Spinal cord (tissue), 10 donors: ENCODE measurements at places on chromosomes 7 and 10.

DNA sequence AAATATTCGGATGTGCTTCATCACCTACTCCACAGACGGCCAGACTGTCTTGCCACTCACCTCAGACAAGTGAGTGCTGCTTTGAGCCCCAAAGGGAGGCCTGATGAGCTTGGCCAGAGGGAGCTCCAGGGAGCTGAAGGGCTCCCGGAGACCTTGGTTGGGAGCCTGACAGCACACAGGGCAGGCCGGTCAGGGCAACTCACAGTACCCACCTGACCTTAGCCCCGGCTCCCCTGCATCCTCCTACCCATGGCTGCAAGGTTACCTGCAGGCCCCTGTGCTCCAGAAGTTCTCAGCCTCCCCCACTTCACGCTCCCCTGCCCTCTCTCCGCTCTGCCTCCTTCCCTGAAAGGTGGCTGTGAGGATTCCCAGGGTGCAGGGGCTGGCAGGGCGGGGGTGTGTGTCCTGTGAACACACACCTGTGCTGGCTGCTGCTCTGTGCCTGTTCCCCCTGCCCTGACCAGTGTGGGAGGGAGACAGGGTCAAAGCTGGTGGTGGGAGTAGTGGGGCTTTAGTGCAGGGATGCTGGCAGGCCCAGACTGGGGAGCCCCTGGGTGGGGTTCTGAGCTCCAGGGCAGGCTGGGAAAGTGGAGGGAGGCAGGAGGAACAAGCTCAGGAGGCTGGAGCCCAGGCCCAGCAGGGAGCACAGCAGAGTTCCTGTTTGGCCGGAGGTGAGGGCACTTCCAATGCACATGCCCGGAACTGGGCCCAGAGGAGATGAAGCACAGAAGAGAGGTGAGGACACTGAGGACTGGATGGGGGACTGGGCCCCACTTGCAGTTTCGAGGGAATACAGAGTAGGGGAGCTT is 7.2 kb downstream of the ANTXRL start:
- DNase-seq, result no peak

DNA sequence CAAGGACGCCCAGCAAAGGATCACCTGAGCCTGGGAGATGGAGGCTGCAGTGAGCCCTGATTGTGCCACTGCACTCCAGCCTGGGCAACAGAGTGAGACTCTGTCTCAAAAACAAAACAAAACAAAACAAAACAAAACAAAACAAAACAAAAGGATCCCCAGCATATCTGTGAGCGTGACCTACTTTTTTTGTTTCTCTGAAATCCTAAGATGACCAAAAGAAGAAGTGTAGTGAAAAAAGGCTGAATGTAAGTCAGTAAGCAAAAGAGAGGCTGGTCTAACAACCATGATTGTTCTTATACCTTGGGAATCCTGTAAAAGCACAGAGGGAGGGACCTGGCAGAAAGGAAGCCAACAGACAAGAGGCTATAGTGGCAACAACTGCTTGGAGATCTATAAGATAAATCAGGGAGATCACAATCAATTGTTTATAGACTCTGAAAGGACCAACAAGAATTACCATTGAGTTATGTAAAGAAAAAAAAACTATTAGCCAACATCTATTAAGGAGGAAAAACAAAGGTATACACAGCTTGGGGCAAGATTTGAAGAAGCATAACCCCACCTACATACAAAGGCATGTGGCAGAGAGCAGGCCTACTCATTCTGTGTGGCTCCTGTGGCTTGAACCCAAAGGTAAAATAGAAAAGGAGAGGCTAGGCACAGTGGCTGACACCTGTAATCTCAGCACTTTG is 255.2 kb upstream of the KLF14 start:
- no peak for DNase-seq

GRCh38 chr10:4230036-4230435 is 445.0 kb upstream of the KLF6 start:
- DNase-seq, result no peak

GRCh38 chr10:103244666-103245271 is 918 bp upstream of the RPEL1 start:
- peak; percentile 79 for DNase-seq

- DNase-seq, result no peak
These were observed 109.6 kb downstream of the LRMDA start for GRCh38 chr10:75540981-75541380.

- DNase-seq, result peak; percentile 85
These were observed 10.5 kb upstream of the GRID1 start for GRCh38 chr10:86376852-86377796.

DNA sequence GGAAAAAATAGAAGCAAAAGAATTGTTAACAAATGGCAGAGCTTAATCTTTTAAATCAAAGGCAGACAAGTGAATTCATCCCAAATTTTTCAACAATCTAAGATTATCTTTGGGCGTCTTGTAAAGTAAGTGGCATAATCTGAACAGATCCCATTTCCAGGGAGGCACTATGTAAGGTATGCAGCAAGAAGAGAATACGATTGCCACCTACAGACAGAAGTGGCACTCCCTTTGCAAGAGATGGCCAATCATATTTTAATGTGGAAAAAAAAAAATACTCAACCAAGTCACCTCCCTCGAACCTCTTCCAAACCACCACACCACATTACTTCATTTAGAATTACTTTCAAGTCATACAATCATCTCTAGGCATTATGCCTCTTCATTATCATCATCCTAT is 4.0 kb downstream of the GFRA1 start:
- DNase-seq, result no peak

- DNase-seq, result no peak
These were observed 583.7 kb downstream of the GATA3 start for GRCh38 chr10:8638088-8638672.

DNA sequence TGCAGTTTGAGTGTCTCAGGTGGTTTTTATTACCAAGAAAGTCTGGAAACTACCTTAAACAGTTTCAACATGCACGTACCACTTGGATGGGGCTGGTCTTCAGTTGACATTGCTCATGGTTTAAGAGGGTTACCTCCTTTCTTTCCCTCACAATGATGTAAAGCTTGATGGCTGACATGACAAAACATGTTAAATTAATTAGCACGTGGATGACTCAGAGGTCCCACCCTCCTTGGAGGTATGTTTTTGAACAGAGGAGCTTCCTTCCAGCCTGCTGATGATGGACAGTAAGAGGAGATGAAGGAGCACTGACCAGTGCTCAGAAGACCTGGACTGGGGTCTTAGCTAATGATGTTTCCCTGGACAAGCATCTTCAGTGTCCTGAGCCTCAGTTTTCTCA is 322.3 kb upstream of the PODXL start:
- DNase-seq, result no peak

- no peak for DNase-seq
These were observed 96.5 kb downstream of the OTUD1 start for GRCh38 chr10:23535381-23535780.

GRCh38 chr7:74320645-74321221 is 31.5 kb downstream of the CLIP2 start:
- no peak for DNase-seq

- peak; percentile 10 for DNase-seq
These were observed 247.6 kb upstream of the HGF start for GRCh38 chr7:82017334-82017943.

DNA sequence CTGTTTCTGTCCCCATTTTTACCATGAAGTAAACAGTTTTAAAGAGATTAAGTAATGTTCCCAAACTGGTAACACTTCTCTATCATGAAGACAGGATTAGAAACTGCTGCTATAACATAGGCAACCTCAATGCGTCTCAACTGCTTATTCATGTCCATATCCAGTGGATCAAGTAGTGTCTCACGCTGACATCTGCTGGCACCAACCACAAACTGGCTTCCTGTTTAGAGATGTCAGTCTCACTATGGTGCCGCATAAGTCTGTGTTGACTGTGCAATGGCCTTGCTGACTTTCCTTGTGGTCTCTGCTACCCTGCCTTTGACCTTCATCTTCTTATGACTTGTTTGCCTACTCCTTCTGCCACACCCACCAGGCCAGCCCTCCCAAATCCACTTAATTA is 369.6 kb upstream of the DPP6 start:
- DNase-seq, result peak; percentile 39
